Activated CD4-positive, alpha-beta T cell treated with anti-CD3 and anti-CD28 coated beads for 4 hours (primary cell): ENCODE measurements at places on chromosomes 12 and 14.

GRCh38 chr14:102993523-102993922 lies 63.8 kb downstream of the CDC42BPB start:
- no peak for DNase-seq

GRCh38 chr12:75855360-75855759 lies 176.2 kb downstream of the PHLDA1 start:
- DNase-seq = no peak

- no peak for DNase-seq
Measured at GRCh38 chr12:1778911-1779310, 41.5 kb upstream of the LRTM2 start.

- DNase-seq = no peak
Measured at GRCh38 chr12:91144053-91144452, 32.8 kb upstream of the LUM start.

DNA sequence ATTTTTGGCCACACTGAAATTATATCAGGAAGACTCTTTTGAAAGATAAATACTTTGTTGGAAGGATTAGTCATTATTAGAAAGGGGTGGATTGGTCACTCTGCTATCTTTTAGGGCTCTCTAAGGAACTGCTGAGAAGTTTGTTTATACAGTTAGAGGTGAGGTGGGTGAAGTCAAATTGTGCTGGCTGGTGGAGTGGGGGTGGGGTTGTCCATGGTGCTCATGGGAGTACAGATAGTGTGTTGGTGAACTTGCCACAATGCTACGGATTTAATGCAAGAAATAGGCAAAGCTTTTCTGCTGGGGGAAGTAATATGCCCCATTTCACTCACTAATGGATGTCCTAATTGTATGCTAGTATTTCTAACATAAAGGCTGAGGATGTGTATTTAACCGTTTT lies 35.8 kb downstream of the SUSD6 start:
- DNase-seq = no peak

DNA sequence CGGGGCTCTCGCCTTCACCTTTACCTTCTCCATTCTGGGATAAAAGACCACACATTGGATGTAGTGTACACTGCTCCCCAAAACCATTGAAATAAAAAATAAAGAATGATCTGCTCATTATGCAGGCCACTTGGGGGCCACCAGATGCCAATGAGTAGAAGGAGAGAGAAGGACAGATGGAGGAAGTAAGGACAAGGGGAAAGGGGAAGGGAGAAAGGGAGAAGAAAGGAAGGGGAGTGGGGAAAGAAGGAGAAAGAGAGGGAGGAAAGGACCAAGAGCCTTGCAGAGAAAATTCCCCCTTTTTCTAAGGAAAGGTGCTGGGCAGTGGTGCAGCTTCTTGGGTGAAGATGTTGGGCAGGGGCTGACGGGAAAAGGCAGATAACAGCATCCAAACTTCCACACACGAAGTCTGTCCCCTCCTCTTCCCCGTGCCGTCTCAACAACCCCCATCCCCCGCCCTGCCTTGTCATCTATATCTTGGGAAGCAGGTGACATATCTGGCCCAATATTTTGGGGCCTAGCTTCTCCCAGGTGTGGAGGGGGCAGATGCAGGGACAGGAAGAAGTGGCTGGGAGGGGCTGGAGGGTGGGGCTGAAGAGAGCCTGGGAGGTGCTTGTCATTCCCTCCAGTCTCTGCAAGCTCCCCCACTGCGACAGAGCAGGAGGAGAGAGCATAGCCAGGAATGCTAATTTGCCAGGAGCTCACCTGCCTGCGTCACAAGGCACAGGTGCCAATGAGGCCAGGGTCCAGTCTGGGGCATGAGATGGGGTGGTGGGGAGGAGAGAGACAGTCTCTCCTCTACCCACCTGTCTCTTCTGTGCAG lies 107.5 kb downstream of the SINHCAF start:
- no peak for DNase-seq

GRCh38 chr12:104215638-104216297 lies at the start of gene TXNRD1:
Gene TXNRD1 (plus strand): TSS chr12:104215779. CDS start chr12:104215803, 24 bp downstream.
- peak; percentile 85 for DNase-seq

DNA sequence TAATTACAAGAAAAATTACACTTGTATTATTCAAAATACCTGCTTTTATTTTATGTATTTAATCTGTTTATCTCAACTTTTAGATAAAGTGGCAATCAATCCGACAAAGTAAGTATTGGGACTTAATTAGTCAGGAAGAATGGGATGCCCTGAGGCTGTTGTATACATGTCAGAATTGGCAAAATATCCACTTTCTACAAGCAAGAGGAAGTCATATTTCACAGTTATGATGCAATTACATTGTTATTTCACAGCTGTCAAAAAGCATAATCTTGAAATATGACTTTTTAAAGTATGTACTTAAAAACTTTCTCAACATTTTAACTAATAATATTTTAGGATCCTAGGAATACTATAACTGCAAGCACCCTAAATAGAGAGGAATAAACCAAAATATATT lies 357.1 kb upstream of the MGAT4C start:
- no peak for DNase-seq

DNA sequence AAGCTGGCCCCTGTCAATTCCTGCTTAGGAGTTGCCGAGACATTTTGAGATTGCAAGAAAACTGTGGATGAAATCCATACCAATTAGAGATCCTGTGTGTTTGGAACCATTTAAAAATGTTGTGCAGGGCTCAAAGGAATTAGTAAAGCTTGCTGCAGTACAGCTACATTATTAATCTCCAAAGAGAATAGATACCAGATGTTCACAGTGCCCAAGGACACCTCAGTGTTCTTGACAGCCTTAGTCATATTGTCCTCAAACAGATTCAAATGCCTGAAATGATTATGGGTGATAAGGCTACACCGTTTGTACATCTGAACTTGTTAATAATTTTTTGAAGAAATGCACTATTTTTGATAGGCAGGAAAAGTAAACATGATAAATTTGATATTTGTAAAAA lies 164.6 kb downstream of the MSRB3 start:
- DNase-seq = no peak

GRCh38 chr12:3644104-3644503 lies 108.8 kb downstream of the CRACR2A start:
- DNase-seq = no peak

DNA sequence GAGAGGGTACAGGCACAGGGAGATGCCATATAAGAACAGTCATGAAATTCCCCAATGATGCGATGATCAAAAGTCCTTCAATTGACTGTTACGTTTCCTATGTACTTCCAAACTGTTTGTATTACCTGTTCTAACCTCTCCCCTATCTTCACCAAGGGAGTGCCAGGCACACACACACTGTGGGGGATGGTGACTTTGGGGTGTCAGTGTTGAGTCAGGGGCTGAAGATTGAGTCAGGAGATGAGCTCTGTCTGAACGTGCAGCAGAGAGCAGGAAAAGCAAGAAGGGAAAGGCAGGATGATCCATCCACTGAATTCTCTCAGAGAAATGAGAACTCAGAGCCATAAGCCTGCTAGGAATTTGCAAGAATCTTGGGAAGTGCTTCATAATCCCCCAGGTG lies 153.4 kb downstream of the EFCAB11 start:
- no peak for DNase-seq

DNA sequence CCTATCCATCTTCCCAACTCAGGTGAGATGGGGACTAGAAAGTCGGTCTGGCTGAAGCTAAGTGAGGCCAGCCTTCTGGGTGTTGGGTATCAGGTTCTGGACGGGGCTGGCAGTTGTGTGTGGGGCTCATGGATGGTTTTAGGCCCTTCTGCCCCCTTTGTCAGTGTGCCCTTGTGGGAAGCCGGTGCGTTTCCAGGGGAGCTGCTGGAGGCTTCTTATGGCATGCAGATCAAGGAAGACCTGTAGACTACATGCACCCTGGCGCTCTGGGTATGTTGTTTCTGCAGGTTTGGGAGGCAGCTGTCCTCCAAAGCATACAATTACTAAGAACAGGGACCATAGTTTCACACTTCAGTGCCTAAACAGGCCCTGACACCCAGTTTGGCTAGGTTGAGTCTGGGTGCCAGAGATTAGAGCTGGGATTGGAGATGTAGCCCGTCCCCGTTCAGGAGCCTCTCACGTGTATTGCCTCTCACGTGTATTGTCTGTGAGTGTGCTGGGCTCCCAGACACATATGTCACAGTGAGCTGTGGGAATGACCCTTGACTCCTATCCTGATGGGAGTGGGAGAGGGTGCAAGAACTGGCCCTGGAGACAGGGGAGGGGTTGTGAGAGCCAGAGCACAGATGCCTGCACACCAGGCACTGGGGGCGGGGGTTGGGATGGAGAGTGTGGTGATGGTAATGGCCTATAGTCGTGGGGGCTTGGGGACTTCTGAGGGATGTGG lies 84.4 kb downstream of the SLC25A47 start:
- DNase-seq = no peak

DNA sequence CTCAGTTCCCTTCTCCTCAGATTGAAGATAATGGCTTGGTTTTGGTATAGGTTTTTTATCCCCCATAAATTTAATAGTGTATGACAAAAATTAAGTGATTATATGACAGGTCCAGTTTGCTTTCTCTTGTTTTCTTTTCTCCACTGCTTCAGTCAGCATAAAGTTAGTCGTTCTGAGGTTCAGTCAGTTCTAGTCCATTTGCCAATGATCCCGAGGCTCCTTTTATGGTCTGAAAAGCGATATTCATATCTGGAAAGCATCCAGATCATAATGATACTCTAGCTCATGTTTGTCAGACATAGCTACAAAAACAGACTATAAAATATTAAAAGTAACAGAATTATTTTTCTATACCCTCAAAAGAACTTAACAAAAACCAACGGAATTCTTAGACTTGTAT lies 67.1 kb upstream of the SLC38A4 start:
- no peak for DNase-seq

DNA sequence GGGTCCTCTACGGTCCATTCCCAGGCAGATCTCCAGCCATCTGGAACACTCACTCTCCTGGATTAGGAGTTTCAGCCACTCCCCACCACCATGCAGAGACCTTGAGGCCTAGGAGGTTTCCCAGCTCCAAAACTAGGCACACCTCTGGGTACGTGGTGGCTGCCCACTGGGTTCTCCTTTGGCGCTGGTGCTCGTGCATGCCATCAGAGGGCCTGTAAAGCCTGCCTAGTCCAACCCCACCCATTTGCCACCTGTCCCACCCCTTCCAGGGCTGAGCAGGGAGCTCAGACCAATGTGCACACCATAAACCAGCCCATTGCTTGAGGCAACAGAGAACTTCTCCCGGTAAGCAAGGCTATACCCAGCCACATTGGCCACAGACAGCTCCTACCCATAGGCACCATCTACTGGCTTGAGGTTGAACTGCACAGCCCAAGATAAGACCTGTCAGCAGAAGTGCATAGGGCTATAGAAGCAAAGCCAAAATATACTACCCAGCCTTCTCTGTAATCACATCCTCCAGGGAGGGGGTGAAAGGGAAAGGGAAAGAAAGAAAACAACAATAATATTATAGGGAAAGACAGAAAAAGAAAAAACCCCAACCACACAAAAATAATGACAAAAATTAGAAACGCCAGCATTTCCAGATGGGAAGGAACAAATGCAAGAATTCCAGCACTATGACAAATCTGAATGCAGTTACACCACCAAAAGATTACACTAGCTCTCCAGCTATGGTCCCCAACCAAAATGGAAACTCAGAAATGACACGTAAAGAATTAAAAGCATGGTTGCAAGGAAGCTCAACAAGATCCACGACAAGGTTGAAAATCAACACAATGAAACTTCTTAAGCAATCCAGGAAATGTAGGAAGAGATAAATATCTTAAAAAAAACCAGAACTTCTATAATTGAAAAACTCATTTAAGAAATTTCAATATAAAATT lies 111.9 kb upstream of the CCDC175 start:
- no peak for DNase-seq

GRCh38 chr14:81940651-81941050 lies 407.0 kb upstream of the SEL1L start:
- DNase-seq = no peak

DNA sequence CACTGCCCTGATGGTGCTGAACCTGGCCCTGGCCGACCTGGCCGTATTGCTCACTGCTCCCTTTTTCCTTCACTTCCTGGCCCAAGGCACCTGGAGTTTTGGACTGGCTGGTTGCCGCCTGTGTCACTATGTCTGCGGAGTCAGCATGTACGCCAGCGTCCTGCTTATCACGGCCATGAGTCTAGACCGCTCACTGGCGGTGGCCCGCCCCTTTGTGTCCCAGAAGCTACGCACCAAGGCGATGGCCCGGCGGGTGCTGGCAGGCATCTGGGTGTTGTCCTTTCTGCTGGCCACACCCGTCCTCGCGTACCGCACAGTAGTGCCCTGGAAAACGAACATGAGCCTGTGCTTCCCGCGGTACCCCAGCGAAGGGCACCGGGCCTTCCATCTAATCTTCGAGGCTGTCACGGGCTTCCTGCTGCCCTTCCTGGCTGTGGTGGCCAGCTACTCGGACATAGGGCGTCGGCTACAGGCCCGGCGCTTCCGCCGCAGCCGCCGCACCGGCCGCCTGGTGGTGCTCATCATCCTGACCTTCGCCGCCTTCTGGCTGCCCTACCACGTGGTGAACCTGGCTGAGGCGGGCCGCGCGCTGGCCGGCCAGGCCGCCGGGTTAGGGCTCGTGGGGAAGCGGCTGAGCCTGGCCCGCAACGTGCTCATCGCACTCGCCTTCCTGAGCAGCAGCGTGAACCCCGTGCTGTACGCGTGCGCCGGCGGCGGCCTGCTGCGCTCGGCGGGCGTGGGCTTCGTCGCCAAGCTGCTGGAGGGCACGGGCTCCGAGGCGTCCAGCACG lies 4.7 kb downstream of the LTB4R start:
- no peak for DNase-seq

- DNase-seq = no peak
Measured at GRCh38 chr12:111238075-111238734, 130.7 kb downstream of the PHETA1 start.

DNA sequence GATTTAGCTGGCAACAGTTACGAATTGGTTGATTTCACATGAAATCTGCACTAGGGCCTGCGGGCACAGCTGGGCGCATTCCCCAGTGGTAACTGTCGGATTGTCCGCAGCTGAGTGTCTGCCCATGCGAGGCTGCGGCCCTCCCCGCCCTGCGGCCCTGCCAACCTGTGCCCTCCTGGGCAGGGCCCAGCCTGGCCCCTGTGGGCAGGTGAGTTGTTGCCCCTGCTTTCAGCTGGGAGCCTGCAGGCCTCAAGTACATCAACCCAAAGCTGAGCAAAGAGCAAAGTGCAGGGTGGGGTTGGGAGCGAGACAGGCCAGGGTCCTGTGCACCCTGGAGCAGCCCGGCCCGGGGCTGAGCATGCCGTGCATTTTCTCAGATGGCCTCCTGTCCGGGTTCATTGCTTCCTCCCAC lies 89.1 kb downstream of the ADGRD1 start:
- DNase-seq = no peak

GRCh38 chr12:117342682-117343081 lies 18.7 kb downstream of the NOS1 start:
- no peak for DNase-seq

GRCh38 chr14:104105071-104105821 lies 19.7 kb downstream of the ASPG start:
- no peak for DNase-seq

DNA sequence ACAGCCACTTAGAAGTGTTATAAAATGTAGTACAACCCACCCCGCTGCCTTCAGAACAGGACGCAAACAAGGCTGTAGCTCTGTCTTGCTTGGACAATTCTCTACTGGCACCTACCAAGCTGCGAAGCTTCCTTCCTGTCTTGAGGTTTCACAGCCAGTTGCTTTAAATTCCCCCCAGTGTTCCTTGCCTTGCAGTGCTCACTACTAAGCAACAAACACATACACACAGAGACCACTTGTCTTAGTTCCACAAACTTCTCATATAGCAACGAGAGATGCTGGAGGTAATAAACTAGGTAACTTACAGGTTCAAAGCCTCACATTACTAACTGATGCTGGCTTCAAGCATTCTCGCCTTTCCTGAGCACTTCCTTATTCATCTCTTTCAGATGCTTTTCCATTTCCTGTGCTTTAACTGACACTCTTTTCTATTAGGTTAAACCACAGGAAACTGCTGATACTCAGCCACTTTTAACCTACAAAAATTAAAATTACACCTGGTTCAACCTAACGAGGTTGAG lies 91.5 kb upstream of the PTGDR start:
- DNase-seq = no peak
